ENCODE measurements at places on chromosomes 2 and 18.

- no peak for DNase-seq
Measured at GRCh38 chr18:32366586-32367538, 103.8 kb downstream of the GAREM1 start.

DNA sequence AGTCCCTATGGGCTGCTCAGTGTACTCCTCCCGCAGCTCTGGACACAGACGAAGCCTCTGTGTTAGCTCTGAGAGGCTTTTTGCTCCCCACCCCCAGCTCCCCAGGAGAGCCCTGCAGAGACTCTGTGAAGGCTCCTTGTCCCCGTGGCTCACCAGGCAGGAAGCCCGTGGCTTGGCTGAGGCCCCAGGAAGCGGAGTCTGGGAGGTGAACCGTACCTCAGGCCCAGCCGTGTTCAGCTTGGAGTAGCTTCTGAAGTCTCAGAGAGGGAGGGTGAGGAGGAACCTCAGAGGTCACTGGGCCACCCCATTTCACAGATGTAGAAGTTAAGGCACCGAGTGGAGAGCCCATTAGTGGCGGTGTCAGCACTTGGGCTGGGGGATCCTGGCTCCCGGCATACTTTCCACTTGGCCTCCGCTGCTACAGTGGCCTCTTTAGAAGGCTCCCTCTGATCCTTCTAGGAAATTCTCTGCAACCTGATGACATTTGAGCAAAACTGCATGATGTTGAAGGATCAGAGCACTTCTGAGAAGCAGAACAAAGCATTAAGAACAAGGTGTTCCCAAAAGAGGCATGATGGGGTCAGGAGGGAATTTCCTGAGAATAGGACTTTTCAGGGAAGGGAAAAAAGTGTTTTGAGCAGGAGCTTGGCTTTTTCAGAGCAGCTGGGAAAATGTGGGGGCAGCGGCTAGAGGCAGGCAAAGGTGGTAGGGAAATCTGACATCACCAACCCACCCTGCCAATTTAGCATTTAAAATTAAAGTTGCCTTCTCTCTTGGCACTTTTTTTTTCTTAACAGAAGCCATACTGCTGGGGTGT is 79.1 kb downstream of the MCFD2 start:
- DNase-seq, result no peak

GRCh38 chr2:215660687-215661086 is 224.8 kb upstream of the FN1 start:
- no peak for DNase-seq

DNA sequence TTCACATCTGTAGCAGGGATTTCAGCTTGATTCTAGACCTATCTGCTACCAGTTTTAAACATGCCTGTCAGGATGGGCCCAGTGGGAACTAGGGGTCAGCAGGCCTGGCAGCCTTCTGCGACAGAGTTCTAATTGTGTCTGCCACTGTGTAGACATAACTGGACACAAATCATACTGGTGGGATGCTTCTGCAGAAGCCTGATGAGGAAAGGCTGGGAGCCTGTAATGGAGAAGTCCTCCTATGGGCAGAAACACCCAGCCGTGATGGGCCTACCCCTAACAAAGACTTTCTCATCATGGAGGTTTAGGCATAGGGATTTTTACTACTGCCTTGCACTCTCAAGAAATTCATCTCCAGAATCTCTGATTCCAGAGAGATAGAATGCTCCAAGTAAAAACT is 166.9 kb downstream of the PDE11A start:
- no peak for DNase-seq

DNA sequence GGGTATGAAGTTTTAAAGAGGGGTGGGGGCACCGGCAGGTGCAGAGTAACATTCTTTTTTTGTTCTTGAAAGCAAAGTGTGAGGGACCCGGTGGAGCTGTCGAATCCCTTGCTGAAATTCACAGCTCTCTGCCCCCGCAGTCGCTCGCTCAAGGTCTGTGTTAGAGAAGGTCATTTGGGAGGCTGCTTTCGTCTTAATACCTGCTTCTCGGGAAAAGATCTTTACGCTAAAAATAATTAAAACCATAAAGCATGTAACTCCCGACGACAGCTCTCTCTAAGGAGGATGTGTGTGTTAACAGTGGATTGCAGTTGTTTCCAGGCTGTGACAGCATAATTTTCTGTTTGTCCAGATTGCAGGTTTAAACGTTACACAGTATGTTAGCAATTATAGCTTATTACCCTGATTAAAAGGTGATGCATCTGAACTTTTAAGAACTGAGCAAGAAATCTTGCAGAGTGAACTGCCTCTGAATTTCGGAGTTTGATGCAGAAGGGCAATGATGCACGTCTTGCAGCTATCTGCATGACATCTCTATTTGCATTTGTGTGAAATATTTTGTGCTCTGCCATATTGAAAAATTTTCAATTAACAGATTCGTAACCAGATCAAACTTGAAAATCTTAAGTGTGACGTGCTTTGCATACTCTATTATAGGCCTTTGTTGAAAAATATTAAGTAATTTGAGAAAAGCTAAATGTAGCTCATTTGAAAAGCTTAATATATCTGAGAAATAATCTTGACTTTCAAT is 954 bp downstream of the RAPGEF4 start:
- DNase-seq, result no peak

GRCh38 chr2:191006997-191007783 is 6.8 kb downstream of the STAT1 start:
- DNase-seq, result no peak

DNA sequence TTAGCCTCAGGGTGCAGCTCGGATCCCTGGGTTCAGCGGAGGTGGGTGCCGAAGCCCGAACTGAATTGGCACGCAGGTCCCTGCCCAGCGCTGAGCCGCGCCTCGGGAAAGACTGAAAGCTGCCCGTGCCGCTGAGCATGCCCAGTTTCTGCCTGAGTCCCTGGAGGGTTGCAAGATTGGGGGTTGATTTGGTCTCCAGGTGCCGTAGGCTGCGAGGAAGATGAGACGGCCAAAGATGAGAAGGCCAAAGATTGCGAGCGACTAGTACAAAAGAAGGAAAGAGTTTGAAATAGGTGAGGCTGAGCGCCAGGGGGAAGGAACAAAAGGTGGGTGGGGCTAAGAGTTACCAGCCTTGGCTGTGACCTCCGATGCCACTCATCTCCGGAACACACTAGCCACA is 852 bp upstream of the KCNH7 start:
- DNase-seq, result no peak

GRCh38 chr18:7645756-7646155 is 78.6 kb downstream of the PTPRM start:
- no peak for DNase-seq

DNA sequence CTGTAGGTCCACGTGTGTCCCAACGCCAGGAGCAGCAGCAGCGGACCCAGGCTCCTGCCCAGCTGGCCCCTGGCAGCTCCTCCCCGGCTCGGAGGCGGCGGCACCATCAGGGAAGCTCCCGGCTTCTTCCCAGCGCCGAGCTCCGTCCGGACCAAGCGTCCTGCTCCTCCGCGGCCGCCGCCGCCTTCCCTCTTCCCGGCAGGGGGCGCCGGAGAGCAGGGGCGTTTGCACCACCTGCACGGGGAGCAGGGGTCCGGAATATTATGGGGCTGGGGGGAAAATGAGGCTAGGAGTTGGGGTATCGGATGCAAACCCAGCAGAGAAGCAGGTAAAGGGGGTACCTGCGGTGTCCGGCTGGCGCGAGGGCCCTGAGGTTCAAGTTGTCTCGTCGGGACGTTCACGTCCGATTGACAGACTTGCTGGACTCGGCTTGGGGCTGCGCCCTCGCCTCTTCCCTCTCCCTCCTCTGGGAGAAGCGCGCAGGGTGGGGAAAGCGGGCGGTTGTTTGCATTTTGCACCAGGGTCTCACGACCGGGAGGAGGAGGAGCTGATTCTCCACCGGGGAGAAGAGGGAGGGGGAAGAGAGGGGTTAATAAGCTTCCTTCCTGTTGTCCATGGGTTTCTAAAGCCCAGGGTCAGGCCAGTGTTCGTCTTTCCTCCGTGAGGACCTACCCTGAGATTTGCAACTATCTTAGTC is at the start of gene CCBE1:
CCBE1 (minus strand) TSS at position 188 of the 697 bp plus-strand sequence.
- no peak for DNase-seq

DNA sequence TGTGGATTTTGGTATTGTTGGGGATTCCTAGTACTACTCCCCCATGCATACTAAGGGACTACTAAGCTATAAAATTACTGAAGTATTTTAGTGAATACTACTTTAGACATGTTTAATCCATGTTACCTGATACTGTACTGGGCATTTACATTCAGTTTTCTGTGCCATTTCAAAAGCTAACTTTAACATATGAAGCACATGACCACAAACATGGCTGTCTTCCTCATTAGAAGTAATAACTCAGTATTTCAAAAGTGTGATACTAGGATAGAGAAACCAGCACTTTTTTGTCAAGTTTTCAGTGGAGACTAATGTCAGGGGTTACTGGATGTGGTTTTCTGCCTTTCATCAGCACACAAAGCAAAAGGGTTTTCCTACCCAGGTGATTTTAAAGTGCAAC is 27.9 kb downstream of the WDR33 start:
- no peak for DNase-seq

GRCh38 chr2:108316033-108316432 is 27.3 kb downstream of the SULT1C2 start:
- no peak for DNase-seq

DNA sequence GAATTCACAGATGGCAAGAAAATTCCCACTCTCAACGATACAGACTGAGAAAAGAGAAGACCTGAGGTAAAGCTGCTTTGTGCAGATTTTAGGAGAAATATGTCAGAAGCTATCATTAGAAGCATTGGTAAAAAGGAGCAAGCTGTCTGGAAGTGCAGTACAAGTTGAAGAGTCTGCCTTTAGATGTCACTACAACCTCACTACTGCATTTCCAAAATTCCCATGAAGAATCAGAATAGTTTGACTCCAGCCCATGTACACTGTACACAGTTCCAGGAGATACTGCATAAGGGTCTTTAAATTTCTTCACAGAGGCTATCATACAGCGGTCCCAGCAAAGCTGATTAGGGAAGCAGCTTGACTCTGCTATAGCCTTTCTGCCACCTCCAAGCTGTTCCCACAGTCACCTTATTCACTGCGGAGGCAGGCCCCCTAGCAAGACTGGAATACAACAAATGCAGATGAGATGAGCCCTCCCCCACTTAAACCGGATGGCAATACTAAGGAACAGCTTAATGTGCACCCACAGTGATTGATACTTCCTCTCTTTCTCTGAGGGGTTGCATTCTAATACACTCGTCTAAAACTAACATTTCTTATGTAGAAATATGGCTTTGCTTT is 527.4 kb downstream of the TMEM182 start:
- DNase-seq, result no peak

DNA sequence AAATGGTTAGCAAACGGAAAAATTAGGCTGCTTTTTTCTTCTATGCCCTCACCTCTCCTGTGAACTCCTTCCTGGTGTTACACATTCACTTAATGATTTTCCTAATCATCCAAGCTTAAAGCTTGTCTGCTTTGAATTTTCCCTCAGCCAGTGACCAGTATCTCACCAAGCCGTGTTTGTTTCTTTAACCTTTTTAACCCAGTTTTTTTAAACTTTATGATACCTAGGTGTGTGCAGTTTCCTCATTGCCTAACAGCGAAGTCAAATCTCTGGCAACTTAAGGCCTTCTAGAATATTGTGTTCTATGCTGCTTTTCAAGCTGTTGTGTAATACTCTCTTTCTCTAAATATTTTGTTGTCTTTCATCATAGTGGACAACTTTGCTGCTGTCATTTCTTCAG is 113.0 kb downstream of the PIK3C3 start:
- no peak for DNase-seq

- no peak for DNase-seq
Measured at GRCh38 chr2:96970248-96970875, 16.0 kb downstream of the FAM178B start.

DNA sequence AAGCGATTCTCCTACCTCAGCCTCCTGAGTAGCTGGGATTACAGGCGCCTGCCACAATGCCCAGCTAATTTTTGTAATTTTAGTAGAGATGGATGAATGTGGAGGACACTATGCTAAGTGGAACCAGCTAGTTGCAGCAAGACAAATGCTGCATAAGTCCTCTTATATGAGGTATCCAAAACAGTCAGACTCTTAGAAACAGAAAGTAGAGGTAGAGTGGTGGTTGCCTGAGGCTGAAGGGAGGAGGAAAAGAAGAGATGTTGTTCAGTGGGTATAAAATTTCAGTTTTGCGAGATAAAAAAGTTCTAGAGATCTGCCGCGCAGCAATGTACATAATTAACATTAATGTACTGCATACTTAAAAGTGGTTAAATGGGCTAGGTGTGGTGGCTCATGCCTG is 145.3 kb upstream of the SPRED2 start:
- DNase-seq, result no peak

DNA sequence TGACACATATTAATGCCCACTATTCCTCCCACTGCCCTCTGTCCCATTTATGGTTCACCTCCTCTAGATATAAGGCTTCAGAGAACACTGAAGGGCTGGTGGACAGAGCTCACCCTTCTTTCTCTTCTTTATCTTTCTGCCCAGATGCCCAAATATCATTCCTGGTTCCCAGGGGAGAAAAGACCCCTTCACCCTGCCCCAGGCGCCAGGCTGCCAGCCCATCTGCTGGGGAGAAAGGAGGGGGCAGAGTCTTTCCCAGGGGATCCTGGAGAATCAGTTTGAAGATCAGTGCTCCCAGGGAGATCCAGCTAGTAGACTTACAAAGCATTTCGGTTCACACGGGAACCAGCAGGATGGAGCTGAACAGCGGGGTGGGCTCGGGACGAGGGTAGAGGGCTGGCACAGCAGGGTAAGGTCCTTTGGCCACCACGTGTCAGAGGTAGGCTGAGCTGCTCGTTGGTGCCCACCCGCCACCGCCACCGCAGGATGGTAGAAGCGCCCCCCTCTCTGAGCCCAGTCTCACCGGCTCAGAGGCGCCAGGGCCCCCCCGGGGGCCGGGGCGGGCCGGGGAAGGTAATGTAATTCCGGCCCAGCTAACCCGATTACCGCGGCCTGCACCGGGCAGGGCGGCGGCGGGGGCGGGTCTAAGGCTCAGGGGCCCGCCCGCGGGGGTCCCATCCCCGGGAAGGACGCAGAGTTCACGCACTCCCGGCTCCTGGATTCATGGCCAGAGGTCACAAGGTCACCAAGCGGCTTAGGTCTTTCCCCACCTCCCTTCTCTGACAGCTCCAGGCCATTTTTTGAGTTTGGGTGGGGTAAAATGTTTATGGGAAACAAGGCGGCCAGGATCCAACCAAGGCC is 1.3 kb upstream of the TLX2 start:
- DNase-seq, result no peak

DNA sequence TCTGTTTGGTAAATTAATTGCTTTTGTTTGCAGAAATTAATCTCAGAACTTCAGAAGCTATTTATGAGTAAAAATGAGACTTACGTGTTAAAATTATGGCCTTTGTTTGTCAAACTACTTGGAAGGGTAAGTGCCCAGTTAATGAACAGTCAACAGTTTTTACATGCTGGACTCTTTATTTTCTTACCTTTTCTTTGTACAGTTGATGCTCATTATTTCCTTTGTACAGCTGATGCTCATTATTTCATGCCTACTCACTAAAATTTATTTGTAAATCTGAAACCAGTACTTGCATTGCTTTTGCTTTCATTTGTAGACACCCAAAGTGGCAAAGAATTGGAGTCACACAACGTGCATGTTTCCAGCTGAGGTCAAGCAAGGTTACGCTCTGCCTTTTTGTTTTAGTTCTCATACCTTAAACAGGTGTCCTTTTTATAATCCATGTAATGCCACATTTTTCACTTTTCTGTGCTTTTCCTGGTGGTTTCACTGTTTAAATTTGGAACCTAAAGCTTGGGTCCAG is 13.3 kb downstream of the RIF1 start:
- no peak for DNase-seq
